Pons (tissue), 1 donor: ENCODE measurements at places on chromosomes 7 and 10.
A peak's percentile ranks its signal among the peaks of the same experiment; 100 is the strongest.

- DNase-seq = peak; percentile 47
Observed at GRCh38 chr10:30857803-30858202, 173.9 kb downstream of the ZNF438 start.

GRCh38 chr10:71873582-71874211 lies 22.6 kb upstream of the PSAP start:
- DNase-seq = no peak

DNA sequence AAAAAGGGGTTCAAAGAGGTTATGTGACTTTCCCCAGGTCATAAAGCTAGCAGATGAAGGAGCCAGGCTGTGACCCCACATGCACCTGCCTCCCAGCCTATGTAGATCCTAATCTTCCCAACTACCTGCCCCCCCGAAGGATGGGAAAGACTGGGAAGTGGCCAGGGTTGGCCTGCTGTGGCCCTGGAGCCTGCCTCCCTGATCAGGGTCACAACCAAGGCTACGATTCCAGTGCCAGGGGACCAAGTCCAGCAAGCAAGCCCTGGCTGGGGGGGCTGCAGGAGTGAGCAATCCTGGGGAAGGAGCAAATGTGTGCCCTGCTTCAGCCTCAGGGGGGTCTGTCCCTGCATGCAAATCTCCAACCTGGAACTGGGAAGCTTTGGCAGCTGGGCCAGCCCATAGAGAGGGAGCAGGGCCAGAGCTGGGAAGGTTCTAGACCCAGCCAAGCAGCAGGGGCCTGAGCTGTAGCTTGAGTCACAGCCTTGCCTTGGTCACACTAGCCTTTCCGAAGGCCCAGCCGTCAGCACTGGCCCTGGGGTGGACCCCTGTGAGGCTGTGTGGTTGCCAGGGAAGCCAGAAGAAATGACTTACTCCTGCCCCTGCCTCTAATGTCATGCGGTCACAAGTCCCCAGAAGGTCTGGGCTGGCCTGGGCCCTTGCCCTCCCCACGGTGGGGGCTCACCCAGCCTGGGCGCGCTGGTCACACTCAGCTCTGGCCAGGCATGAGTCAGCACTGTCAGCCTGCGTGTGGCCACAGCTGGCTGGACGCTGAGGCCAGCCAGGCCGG lies 96.4 kb upstream of the ZMIZ1 start:
- DNase-seq = peak; percentile 90

DNA sequence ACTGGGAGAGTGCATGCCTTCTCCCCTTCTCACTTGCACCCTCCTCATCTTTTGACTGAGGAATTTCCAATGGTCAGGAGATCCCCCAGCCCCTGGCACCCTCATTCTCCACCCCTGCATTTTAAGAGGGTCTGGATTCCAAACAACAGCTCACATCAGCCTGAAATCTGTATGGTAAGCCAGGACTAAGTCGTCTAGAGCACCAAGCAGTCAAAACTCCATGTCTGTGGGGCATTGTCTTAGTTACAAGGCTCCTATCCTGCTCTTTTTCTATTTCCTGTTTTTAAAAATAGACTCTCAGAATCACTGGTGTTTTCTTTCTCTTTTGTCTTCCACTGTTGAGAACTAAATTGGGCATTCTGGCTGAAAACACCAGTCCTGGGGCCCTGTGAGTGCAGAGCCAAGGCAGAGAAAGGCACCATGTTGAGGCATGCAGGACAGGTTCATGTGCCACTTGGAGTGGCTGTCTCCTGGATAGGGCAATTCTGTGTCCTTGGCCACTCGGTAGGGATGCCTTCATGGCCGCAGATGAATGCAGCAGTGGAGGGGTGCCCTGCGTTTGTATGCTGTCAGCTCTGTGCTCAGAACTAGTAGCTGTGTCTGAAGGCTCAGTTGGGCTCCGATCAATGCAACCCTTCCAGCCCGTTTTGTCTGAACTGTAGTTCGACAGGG lies 216.6 kb upstream of the YAE1 start:
- DNase-seq = no peak

- DNase-seq = no peak
Observed at GRCh38 chr7:25318047-25318446, 89.8 kb upstream of the NPVF start.

DNA sequence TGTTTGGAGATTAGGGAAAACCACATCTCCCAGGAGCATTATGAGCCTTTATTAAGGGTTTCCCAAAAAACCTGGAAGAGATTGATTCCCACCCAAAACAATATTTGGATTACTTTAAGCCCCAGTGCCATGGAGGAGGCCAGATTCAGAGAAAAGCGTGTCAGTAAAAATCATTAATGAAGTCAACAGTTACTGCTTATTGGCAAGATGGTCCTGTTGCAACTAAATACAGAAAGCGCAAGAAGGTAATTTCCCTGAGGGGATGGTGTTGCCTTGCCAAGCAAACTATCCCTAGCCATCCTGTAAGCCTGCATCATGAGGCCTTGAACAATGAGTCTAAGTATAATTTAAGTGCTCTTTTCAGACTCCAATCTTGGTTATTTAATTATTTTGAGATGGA lies 156.6 kb downstream of the SPAG6 start:
- DNase-seq = no peak

GRCh38 chr7:39894904-39895303 lies 55.2 kb upstream of the CDK13 start:
- DNase-seq = no peak

DNA sequence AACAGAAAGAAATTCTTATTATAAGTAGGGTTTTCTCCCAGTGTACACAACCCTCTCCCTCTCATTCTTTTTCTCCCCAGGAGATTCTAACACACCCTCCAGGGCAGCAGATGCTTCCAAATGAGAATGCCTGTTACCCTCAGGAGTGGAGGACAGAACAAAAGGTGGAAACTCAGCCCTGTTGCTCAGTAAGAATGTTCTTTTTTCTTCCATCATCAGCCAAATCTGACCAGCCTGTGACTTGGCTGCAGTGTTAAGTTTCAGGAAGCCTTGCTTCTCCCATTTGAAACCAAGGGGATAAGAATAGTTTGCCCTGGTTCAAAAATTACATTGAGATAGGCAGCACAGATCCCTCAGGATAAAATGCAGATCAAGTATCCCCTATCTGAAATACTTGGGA lies 77.5 kb upstream of the EEPD1 start:
- DNase-seq = no peak

- no peak for DNase-seq
Observed at GRCh38 chr10:29820890-29821461, 186.2 kb upstream of the SVIL start.

GRCh38 chr10:130776724-130777123 lies 534.8 kb downstream of the TCERG1L start:
- no peak for DNase-seq

- DNase-seq = no peak
Observed at GRCh38 chr7:39367943-39368342, 198.3 kb upstream of the YAE1 start.

GRCh38 chr7:142036384-142036783 lies 40.7 kb downstream of the MGAM start:
- DNase-seq = no peak

DNA sequence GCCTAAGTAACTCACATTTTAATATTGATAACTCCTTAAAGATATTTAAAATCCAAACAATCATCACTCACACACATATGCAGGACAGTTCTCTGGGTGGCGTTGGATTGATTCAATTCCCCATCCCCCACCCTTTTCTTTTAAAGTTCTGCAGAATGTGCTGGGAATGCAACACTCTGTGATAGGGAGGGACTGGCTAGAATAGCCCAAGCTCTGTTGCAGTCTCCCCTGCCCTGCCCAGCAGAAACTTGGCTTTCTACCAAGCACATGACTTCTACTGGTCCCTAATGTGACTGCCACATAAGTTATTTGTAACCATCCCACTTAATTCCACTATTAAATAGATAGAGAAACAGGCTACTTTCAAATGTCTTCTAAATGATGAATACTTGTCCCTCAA lies 55.2 kb downstream of the TWIST1 start:
- no peak for DNase-seq

DNA sequence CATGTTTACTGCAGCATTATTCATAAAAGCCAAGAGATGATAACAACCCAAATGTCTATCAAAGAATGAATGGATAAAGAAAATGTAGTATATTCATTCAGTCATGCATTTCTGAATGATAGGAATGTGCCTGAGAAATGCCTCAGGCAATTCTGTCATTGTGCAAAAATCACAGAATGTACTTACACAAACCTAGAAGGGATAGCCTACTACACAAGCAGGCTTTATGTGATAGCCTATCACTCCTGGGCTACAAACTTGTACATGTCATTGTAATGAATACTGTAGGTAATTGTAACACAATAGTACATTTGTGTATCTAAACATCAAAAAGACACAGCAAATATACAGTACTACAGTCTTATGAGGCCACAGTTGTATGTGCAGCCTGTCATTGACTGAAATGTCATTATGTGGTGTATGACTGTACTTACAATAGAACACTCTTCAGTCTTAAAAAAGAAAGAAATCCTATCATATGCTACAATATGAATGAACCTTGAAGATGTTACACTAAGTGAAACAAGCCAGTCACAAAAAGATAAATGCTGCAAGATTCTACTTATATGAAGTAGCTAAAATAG lies 141.8 kb upstream of the GPR22 start:
- no peak for DNase-seq

GRCh38 chr10:20276127-20276979 lies 460.1 kb downstream of the PLXDC2 start:
- peak; percentile 58 for DNase-seq

GRCh38 chr7:155356323-155357105 lies 58.8 kb downstream of the INSIG1 start:
- no peak for DNase-seq

GRCh38 chr10:132465889-132466519 lies 69.0 kb downstream of the PWWP2B start:
- no peak for DNase-seq

DNA sequence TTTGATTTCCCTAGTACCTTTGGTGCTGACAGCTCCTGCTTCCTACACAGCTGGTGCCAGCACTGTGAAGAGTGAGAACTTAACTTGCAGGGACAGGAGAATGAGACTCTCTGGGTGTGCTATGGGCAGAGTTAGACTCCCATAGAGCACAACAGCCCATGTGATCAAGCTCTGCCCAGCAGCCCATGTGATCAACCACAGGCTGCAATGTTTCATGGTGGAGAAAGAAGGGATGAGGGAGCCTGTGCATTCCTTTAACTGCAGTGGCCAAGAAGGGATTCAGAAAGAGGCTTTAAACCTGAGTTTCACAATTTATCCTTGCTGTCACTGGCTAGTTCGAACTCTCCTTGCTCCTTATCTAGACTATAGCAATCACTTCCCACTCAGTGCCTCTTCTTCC lies 10.0 kb upstream of the MEST start:
- DNase-seq = no peak

DNA sequence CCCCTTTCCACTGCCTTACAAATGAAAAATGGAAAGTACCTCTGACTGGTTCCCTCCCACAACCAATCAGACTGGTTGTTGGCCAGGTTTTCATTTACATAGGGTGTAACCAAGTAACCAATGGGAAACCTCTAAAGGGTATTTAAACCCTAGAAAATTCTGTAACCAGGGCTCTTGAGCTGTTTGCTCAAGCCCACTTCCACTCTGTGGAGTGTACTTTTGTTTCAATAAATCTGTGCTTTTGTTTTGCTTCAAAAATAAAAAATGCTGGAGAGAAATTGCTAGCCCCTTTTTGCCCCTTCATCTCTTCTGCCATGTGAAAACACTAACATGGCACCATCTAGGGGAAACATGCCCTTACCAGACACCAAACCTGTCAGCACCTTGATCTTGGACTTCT lies 129.5 kb downstream of the AHR start:
- DNase-seq = no peak

- no peak for DNase-seq
Observed at GRCh38 chr10:119783665-119784027, 57.8 kb downstream of the INPP5F start.

DNA sequence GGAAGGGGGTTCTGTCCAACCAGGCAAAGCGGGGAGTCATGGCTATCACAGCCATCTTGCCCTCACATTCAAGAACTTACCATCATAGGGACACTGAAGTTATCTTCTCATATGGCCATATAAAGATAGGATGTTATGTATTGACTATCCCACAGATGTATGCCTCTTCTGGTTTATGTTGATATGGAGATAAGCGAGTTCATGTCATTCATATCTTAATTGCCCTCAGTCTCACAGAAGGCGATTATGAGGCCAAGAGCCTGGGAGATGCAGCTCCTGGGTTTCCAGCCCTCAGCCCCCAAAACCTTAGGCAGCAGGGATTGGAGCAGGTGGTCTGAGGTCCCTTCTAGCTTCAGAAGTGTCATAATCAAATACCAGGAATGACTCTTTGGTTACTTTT lies 8.5 kb upstream of the ANKRD61 start:
- DNase-seq = no peak

DNA sequence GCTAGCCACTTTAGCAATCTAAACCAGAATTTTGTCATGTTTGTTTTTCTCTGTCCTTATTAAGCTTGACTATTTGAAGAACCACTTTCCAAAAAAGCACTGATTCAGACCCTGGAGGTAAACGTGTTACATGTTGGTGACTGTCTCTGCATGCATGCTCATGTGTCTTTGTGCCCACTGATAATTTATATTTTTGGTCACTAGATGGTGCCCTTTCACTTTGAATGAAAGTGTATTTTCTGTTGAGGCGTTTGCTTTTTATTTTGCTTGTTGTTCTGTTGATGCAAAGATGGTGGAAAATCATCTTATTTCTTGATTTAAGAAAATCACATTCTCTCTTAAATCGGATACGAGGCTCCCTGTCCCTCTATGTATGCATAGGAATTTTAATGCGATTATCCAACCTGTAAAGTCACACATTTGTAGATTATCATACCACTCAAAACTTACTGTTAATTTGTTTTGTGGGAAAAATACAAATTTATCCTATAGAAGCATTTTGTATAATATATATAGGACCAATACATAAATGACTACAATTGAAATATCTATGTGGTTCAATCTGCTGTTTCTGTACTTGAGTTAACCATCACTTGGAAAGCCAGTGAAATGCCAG lies 269.3 kb downstream of the BICC1 start:
- DNase-seq = peak; percentile 81

DNA sequence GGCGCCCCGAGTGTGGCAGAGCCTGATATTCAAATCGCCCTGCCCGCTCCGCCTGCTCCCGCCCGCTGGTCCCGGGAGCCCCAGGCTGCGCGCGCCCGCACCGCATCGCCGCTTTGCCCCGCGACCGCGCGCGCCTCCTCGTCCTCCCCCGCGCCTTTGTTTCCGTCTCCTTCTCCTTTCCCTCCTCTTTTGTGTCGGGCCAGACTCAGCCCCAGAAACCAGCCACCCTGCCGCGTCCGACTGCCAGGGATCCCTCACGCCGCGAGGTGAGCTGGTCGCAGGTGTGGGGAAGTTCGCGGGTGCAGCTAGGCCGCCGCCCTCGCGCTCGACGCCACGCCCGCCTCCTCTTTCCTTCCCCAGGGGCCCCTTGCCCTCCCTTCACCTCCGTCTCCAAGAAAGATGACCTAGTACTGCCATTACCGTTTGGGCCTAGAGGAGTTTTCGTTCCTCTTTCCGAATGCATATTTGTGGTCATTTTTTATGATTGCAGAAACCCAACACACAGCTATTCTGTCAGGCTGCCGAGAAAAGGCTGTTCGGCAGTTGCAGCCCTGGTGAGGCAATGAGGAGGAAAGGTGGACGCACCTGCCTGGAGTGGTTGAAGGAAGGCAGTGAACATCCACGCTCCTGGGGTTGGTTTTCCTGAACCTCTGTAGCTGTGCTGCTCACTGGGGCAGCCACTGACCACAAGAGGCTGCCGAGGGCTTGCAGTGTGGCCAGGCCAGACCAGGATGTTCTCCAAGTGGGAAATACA lies 107.3 kb downstream of the SNX10 start:
- peak; percentile 59 for DNase-seq
